ENCODE measurements at places on chromosomes 6 and 20.

GRCh38 chr6:39347906-39348585, 25.5 kb upstream of the KCNK16 start:
- peak; percentile 14 for DNase-seq

DNA sequence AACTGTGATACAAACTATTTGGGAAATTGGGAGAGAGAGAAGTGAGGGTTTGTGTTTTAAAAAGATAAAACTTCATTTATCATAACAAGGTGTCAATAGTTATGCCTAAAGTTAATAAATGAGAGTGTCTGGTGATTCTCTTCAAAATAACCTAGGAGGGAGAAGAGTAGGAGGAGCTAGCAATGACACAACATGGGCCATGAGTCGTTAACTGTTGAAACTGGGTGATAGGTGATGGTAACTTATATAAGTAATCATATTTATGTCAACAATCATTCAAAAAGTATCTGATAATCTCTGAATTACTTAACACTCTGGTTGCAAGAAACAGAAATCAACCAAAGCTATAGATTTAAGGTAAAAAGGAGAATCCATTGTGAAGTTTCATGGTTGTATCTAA, 46.8 kb upstream of the INSM1 start:
- no peak for DNase-seq

DNA sequence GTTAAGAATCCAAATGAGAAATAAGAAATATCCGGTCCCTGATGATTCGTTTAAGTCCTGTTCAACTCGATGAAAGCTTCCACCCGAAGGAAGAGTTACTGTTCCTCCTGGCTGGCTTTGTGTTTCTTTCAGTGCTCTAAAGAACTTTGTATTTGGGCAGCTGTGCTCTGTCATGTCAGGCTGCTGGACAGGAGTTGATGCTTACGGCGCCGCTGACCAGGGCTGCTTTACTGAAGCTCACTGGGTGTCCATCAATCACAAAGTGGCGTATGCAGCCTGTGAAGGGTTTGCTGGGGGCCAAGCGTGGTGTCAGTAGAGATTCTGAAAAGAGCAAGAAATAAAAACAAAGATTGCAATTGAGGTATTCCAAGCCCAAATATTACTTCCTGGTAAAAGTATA, 21.9 kb downstream of the FAM229B start:
- no peak for DNase-seq

GRCh38 chr6:37977715-37978114, 158.2 kb downstream of the ZFAND3 start:
- no peak for DNase-seq

GRCh38 chr6:157755746-157756411, 67.2 kb upstream of the SNX9 start:
- DNase-seq, result no peak

DNA sequence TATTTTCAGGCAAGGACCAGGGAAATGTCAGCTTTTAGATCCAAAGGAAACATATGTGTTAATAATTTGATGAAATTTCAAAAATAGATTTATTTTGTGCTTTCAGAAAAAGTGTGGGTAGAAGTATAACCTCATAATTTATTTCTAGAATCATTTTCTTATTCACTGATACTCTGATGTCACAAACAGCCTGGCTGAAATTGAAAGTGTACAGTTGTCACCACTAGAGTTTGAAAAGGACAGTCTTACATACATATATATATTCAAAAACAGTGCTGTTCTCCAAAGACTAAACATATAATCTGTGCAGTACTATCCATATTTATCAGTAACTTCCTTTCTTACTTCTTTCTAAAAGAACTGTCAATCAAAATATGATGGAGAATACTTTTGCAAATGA, 254.4 kb upstream of the KCNQ5 start:
- no peak for DNase-seq
